Stimulated activated CD4-positive, alpha-beta T cell treated with anti-CD3 and anti-CD28 coated beads, Interleukin-1b, Interleukin-23, amount 100 ng/mL, for 1 hour (primary cell): ENCODE measurements at places on chromosomes 5 and 9.

GRCh38 chr9:87497604-87498045 is at the start of gene DAPK1:
Gene DAPK1 (plus strand): TSS chr9:87497867. CDS start chr9:87499078, 1,211 bp downstream.
- no peak for DNase-seq

DNA sequence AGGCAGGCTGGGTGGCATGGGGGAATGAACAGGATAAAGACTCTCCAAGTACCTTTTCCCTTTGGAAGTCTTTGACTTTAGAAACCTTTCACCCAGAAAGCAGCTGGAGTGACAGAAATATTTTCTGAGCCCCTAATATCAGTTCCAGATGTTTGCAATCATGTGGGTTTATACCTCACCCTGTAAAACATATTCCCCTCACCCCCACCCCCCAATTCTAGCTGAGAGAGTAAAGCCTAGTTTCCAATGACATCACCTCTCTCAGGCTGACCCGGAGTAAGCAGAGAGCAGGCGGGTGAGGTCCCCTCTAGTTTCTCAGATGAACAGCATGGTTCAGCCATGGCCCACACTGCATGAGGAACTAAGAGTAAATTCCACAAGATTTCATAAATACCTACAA is 82.9 kb upstream of the TRIM32 start:
- DNase-seq, result no peak

GRCh38 chr9:27558307-27558706 is 15.0 kb downstream of the C9orf72 start:
- no peak for DNase-seq

- no peak for DNase-seq
These were observed 180.5 kb downstream of the CEMIP2 start for GRCh38 chr9:71587576-71588362.

DNA sequence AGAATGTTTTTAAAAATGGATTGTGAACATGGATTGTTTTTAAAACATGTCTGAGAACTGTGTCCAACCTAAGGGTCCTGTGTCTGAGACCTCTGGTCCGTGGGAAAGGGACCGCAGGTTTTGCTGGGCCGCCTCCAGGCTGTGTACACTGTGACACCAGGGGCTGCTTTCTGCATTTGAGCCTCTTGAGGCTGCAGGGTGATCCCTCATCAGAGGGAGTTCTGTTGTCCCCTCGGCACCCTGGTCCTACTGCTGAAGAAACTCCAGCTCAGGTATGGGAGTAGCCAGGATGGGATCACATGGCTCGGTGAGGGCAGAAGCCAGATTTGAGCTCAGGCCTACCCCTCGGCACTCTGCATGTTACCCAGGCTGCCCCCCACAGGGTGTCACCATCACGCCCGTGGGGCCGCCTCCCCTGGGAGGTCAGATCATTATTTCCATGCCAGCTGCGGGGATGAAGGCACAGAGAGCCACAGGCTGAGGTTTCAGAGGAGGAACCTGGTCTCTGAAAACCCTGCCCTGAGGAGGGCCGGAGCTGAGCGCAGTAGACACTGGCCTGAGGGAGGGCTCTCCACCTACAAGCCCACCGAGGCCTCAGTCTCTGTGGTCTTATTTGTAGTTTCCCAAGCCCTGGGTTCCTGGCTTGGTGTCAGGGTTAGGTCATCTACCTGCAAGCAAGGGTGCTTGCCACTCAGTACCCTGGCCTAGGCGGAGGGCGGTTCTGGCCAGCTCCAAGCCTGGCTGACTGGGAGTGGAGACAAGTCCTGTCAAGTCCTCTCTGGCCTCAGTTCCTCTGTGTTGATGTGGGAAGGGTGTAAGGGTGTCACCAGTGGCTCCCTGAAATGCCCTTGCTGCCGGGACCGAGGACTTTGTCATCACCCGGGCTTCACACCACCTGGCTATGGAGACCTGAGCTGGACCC is 2.8 kb downstream of the PRR7 start:
- DNase-seq, result no peak

GRCh38 chr9:114754581-114754980 is 51.3 kb downstream of the TNFSF15 start:
- DNase-seq, result no peak

GRCh38 chr9:14529054-14529453 is 164.2 kb downstream of the ZDHHC21 start:
- DNase-seq, result no peak

GRCh38 chr5:126003309-126003708 is 419.9 kb upstream of the GRAMD2B start:
- no peak for DNase-seq

- no peak for DNase-seq
These were observed 1195.9 kb upstream of the ACO1 start for GRCh38 chr9:31188496-31188895.

- no peak for DNase-seq
These were observed 31.0 kb downstream of the GADD45G start for GRCh38 chr9:89635816-89636215.

- DNase-seq, result no peak
These were observed 8.9 kb downstream of the FBXW5 start for GRCh38 chr9:136935651-136936050.

DNA sequence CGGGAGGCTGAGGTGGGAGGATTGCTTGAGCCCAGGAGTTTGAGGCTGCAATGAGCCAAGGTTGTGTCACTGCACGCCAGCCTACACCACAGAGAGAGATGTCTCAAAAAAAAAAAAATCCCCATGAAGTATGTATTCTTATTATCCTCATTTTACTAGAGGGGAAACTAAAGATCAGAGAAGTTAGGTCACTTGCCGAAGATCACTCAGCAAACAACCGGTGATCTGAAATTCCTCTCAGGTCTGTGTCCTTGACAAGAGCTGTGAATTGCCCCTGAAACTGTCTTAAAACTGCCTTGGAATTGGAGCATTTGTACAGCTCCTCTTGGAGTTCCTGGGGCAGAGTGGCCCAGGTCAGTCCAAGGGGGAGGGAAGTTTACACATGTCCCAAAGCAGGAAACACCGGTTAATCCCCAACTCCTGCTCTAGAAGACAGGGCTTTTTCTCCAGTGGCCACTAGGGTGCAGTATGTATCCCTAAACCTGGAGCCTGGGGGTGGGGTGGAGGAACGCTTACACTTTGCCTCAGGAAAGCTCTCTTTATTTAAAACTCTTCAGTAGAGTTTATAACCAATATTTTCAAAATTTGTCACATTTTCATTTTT is 27.6 kb downstream of the AQP7 start:
- DNase-seq, result peak; percentile 40

- DNase-seq, result no peak
These were observed 45.0 kb upstream of the IPPK start for GRCh38 chr9:92714787-92715487.

DNA sequence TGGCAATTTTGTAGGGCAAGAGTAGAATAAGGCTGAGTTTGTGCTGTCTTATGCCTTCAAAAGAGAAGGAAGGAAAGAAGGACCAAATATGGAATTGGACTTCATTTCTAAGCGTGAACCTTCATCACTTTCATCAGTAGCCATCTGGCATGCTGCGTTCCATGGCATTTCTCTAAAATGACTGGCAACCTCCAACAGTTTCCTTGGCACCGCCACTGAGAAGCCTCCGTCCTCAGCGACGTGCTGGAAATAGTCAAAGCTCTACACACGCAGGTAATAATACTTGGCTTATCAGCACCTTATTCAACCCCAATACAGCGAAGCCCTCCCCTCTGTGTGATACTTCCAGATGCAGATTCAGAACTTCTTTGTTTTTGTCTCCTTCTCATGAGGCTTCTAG is 169.7 kb upstream of the CD180 start:
- DNase-seq, result no peak

- DNase-seq, result no peak
These were observed 98.6 kb upstream of the DAP start for GRCh38 chr5:10859393-10860195.

DNA sequence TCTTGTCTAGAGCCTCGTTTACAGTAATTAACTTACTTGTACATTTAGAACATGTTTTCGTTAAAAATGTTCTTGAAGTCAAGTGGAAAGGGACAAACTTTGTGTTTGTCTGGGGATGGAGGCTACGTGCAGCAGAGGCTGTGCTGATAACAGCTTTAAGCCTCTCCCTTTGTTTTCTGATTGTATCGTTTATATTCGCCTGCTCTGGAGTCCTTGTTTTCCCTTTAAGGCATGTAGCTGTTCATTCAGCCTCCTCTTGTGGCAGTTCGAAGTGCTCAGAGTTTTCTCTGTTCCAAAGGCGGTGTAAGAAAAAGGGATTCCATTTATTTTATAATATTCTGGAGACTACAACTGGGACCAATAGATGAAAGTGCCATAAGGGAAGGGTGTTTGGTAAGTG is 1.9 kb downstream of the SLC36A1 start:
- DNase-seq, result no peak

- DNase-seq, result no peak
These were observed 43.9 kb downstream of the ADAMTS2 start for GRCh38 chr5:179301376-179301775.

DNA sequence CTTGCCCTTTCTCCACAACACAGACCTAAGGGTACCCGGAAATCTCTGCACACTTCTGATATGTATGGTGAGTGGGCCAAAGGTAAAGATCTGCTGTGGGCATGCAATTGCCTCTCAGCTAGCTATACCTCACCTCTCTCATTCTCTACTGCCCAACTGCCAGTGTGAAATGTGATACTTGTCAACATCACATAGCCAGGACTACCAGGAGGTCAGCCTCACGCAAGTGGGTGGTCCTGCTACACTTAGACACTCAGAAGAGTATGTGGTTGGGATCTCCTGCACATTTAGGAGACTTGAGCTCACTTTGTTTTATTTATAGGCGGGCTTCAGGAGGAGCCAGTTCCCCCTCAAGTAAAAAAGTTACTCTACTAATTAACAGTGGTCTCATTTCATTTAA is 88.0 kb upstream of the MAN2A1 start:
- no peak for DNase-seq

GRCh38 chr9:15521254-15521653 is 10.5 kb upstream of the PSIP1 start:
- no peak for DNase-seq

- peak; percentile 56 for DNase-seq
These were observed 58.6 kb downstream of the IL6ST start for GRCh38 chr5:55936100-55936693.

DNA sequence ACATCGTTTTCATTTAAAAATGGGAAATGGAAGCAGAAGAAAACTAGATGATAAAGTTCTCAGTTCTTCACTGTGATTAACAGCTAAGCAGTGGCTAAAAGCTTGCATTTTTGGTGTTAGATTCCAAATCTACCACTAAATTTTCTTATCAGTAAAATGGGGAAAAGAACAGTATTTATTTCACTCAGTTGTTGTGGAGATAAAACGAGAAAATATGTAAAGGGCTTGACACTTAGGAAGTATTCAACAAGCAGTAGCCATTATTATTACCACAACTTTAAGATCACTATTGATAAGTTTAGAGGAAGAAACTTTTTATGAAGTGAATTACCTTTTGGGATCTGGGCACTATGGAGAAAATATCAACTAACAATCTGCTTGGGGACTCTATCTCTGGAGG is 4.5 kb downstream of the STOM start:
- DNase-seq, result no peak

DNA sequence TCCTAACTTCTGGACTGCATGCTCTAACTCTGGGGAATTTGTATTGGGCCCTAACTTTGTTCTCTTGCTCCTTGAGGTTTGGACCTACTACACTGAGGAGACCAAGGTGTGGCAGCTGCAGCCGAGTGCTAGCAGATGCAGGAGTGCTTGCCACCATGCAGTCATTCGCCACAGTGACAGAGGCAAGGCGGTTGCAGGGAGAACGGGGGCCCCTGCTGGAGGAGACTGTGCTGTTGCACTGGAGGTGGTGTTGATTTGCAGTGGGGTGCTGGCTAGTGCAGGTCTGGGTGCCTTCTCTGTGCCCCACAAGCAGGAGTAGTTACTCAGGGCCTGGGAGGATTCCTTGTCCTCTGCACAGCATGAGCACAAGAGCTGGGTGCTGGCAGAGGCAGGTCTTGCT is 22.4 kb upstream of the DIRAS2 start:
- no peak for DNase-seq

DNA sequence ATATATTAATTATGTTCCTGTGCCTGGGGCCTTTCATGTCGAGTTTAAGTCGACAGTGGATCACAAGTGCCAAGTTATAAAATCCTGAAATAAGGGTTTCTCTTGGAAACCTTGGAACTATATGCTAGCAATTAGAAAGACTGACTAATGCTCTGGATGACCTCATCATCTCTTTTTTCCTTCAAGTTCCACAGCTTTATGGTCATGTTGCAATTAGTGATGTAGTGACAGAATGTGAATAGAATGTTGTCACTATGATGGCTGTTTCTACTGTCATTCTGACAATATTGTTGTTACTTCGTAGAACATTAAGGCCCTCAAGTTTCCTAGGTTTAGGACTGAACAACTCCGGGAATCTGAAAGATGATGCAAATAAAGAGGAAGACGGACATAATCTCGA is 368.0 kb upstream of the SEMA6A start:
- no peak for DNase-seq

- DNase-seq, result no peak
These were observed 41.1 kb downstream of the ZNF883 start for GRCh38 chr9:112970939-112971338.

DNA sequence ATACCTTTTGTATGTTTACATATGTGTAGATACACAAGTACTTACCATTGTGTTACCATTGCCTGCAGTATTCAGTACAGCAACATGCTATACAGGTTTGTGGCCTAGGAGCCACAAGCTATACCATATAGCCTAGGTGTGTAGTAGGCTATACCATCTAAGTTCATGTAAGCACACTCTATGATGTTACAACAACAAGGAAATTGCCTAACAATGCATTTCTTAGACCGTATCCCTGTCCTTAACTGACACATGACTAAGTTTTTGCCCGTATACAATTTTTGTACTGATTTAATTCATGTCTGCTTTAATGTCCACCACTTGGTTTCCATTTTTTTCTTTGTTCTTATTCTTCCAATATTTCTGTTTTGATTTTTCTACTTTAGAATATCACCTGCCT is 18.5 kb downstream of the TNPO1 start:
- no peak for DNase-seq

- no peak for DNase-seq
These were observed 188.6 kb upstream of the ZNF608 start for GRCh38 chr5:124935065-124935464.

- DNase-seq, result no peak
These were observed at the start of gene TIFAB for GRCh38 chr5:135452321-135453030. Gene TIFAB (minus strand): TSS chr5:135452351. CDS start chr5:135449939, 2,412 bp downstream.

DNA sequence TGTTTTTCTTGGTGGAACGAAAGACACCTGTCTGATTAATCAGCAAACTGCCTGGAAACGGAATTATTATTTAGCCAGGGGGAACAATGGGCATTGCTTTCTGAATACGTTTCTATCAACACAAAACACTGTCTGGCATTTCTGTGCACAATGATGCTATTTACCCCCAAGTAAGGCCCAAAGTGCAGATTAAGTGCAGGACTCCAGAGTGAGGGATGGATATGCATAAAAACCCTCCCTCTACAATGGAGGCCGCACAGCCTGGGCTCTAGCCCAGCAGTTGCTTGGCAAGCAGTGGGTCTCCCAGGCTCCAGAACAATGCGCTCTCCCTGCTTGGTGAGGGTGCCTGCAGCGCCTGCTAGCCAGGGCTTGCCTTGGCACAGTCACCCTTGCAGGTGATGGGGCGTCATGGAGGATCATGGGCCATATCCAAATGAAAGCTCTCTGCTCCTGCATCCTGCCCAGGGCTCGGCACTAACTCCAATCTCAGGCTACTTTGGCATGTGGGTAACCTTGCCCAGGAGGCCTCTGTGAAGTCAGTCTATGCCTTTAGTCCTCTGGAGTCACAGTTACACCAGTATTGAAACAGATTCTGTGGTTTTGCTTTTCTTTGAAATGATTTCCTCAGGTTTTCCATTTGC is 11.5 kb upstream of the SPATA24 start:
- no peak for DNase-seq

GRCh38 chr9:113125386-113126035 is 25.3 kb upstream of the SLC31A2 start:
- DNase-seq, result no peak

GRCh38 chr5:14109041-14109747 is 33.9 kb upstream of the TRIO start:
- no peak for DNase-seq
